ENCODE measurements at places on chromosomes 11 and 22.

DNA sequence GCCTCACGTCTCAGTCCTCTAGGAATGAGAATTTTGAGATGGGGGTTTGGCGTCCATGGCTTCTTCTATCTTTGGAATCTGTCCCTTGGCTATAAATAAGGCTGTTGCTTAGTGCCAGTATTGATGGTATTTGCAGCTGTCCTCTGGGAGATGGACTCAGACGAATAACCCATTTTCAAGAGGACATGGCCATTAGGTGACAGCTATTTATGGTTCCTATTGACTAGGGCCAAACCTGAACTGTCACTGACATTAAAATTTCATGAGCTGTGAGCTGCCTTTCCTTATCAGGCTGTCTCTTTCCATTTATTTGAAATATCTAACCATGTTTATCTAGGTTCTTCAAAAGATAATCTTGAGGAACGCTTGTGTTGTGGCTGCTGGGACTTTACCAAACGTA, 92.7 kb downstream of the NAV2 start:
- DNase-seq: no peak

- no peak for DNase-seq
Measured at GRCh38 chr11:15867871-15868270, 488.5 kb downstream of the SOX6 start.

DNA sequence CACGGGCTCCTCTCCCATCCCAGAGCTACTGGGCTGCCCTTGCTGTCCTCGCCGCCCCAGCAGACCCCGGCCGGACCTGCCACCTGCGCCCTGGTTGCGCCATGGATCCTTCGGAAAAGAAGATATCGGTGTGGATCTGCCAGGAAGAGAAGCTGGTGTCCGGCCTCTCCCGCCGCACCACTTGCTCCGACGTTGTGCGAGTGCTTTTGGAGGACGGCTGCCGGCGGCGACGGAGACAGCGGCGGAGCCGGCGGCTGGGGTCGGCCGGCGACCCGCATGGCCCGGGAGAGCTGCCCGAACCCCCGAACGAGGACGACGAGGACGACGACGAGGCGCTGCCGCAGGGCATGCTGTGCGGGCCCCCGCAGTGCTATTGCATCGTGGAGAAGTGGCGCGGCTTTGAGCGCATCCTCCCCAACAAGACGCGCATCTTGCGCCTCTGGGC, 382 bp downstream of the RASSF10 start:
- DNase-seq: peak; percentile 32

GRCh38 chr22:46085828-46086576, 64.3 kb upstream of the PPARA start:
- no peak for DNase-seq

- no peak for DNase-seq
Measured at GRCh38 chr11:78168539-78169477, 19.6 kb downstream of the KCTD21 start.

GRCh38 chr11:130220311-130221035, 60.9 kb downstream of the ST14 start:
- DNase-seq: no peak

DNA sequence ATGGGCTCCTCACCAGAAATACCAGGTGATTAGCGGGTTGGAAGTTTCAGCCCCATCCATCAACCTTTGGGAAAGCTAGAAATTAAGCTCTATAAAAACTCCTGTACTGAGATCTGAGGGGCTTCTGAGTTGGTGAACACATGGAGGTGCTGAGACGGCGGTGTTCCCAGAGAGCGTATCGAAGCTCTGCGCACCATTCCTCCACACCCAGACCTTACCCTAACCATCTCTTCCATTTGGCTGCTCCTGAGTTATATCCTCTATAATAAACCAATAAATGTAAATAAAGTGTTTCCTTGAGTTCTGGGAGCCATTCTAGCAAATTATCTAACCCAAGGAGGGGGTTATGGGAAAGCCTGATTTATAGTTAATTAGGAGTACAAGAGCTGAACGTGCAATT, 41.4 kb downstream of the TMEM123 start:
- no peak for DNase-seq

- DNase-seq: no peak
Measured at GRCh38 chr11:35810045-35810645, 133.7 kb upstream of the LDLRAD3 start.

GRCh38 chr11:94433049-94433448, 31.8 kb upstream of the GPR83 start:
- no peak for DNase-seq

DNA sequence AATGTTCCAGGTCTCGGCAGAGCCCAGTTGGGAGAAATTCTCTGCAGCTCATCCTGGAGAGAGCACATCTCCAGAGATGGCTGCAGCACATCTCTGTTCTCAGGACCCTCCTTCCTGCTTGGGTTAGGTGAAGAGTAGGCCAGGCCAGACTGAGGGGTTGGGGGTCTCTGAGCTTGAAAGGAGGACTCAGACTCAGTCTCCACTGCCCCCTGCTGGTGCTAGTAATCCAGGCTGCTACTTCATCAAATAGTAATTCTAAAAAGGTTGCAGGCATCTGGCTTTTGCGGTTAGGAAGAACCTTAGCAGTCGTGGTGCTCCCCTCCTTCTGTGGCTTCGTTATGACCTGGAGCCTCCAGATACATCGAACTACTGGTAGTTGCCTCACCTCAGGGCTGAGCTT, 9.7 kb downstream of the TUB start:
- DNase-seq: peak; percentile 58

DNA sequence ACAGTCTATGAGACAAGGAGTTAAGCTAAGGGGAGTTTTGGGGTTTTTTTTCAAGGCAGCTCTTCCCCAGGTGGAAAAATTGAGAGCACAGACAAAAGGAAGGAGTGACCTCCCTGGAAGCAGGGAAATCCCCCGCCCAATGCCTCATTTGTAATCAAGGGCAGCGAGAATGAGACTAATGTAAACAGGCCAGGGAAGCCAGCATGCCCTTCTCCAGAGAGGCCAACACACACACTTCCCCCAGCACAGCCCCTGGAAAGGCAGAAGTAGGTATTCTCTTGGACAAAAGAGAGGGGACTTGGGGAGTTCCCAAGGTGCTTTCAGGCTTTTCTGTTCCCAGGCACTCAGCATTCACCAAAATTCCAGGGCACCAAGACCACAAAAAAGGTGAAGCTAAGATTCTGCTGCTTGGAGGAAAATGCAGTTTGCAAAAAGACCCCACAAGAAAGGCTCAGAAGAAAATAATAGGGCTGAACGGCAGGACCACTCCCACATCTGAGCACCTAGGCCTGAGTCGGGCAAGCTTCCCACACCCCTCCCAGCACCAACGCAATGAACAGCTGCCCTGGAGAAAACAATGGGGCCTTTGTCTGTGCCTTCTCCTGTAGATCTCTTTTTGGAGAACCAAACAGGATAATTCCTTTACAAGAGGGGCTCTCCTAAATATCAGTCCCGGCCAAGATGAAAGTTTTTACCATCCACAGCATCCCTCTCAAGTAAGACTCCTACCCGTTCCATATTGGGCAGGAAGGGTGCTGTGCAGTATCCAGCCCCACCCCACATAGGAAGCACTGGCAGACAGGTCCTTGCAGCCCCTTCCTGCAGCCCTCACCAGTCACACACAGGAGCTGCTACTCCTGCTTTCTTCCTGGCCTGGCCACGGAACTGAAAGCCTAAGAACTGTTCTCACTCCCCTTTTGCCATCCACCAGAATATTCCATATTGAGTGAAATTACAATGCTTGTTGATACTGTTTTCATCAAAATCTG, 70.7 kb upstream of the AKIP1 start:
- DNase-seq: peak; percentile 36

DNA sequence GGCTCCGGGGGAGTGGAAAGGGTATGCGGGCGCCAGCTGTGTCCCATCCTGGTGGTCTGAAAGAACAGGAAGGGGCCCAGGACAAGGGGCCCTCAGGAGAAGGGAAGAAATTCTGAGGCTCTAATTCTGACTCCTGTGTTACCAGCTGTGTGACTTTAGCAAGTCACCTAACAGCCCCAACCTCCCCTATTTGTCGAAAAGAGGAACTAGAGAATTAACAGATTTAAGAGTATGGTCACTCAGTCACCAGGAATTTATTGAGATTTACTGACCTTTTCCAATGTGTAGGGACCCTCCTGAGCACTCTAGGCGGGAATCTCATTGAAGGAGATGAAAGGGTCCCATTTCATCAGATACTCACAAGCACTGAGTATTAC, 14.6 kb downstream of the RPS6KA4 start:
- DNase-seq: peak; percentile 64

Measured in GM13976 (cell line).